ENCODE measurements at places on chromosomes 1 and 21. TPM values are rescaled to one million over a fixed set of nuclear protein-coding genes. Genes with fewer than 3 reads are reported as not detected.

The AMY2A gene
- not detected for total RNA-seq

The S100A12 gene
- not detected for total RNA-seq

The TRIM17 gene
- not detected for total RNA-seq

The AHCTF1 gene
- 30.0 TPM for total RNA-seq
